ENCODE measurements at places on chromosomes 1 and 21.

DNA sequence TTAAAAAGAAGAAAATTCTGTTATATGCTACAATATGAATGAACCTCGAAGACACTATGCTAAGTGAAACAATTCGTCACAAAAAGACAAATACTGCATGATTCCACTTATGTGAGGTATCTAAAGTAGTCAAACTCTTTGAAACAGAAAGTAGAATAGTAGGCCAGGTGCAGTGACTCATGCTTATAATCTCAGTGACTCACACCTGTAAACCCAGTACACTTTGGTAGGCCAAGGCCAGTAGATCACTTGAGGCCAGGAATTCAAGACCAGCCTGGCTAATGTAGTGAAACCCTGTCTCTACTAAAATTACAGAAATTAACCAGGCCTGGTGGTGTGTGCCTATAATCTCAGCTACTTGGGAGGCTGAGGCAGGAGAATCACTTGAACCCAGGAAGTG lies 25.7 kb downstream of the EPHA10 start:
- DNase-seq, result no peak

GRCh38 chr1:60950224-60951063 lies 131.9 kb upstream of the NFIA start:
- DNase-seq, result no peak

DNA sequence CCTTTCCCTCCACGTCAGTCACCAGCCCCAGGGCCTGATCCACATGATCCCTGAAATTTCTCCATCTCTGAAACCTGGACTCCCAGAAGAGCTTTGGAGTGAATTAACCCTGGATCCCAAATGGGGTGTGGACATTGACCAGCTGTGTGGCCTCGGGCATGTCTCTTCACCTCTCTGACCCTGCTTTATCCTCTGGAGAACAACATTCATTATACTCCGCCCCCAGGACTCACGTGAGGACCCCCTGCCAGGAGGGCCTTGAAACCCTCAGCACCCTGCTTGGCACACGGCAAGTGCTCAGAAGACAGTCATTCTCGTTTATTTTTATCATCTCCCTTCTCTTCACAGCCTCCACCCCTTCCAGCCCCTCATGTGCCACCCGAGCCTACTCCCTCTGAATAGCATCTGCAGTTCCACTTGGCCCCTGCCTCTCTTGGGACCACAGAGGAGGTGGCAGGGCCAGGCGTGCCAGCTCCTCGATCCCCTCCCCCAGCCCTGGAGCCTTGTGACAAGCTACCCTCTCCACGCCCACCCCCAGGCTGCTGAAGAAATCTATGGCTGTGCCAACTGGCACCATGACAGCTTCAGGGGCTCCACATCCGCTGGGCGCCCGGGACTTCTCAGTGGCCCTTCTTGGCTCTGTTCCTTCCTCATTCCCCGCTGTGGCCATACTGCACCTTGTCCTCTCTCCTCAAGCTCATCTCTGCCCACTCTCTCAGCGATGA lies 18.0 kb downstream of the ADGRB2 start:
- no peak for DNase-seq

- DNase-seq, result no peak
Measured at GRCh38 chr1:217230412-217230811, 400.5 kb downstream of the GPATCH2 start.

- DNase-seq, result no peak
Measured at GRCh38 chr1:8870103-8870502, 8.4 kb downstream of the ENO1 start.

GRCh38 chr1:197736685-197737084 lies 38.6 kb downstream of the DENND1B start:
- DNase-seq, result no peak

DNA sequence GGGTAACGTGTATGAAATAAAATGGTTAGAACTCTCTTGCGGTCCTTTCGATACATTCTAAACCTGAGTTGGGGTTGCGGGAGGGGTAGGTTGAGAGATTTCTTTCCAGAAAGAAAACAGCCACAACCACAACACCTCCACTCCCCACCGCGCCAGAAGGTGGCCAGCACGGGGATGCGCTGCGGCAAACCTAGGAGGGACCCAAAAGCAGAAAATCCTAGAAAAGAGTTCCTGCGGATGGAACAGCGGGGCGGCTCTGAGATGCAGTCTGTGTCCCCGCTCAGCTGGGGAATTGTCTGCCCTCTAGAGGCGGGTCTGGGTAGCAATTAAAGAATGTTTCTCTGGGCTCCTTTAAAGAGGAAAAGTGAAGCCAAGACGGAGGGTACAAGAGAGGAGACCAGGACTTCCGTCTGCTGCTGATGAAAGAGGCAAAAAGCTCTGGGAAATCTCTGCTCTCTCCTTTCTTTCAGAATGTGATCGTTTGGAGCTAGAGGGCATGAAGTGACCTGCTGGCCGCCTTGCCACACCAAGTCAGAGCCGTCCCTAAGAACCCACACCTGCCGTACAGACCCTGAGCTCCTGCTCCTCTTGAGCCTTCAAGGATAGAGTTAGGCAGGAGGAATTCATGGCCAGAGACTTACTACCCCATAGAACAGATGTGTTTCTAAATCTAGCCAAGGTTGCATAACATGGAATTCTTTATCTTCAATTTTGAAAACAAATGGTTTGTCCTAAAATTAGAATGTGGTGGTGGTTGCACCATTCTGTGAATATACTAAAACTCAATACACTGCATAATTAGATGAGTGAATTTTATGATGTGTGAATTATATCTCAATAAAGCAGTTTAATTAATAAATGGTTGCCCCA lies 46.5 kb upstream of the COA6 start:
- DNase-seq, result peak; percentile 74

DNA sequence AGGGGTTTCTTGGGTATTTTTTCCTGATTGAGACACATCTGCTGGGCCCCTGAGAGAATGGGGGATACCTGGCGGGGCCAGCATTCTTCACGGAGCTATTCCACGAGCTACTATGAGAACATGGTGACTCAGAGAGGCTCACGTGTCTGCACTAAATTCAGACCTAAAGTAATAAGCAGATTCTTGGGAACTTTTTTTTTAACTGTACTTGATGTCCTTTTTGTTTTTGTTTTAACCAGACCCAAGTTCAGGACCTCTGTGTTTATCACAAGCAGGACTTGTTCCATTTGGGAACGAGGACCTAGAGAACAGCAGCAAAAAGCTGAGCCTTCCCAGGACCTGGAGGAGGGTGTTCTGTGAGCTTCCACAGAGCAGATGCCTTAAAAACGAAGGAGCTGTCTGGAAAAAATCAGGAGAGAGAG lies 44.0 kb downstream of the EVA1C start:
- DNase-seq, result no peak

DNA sequence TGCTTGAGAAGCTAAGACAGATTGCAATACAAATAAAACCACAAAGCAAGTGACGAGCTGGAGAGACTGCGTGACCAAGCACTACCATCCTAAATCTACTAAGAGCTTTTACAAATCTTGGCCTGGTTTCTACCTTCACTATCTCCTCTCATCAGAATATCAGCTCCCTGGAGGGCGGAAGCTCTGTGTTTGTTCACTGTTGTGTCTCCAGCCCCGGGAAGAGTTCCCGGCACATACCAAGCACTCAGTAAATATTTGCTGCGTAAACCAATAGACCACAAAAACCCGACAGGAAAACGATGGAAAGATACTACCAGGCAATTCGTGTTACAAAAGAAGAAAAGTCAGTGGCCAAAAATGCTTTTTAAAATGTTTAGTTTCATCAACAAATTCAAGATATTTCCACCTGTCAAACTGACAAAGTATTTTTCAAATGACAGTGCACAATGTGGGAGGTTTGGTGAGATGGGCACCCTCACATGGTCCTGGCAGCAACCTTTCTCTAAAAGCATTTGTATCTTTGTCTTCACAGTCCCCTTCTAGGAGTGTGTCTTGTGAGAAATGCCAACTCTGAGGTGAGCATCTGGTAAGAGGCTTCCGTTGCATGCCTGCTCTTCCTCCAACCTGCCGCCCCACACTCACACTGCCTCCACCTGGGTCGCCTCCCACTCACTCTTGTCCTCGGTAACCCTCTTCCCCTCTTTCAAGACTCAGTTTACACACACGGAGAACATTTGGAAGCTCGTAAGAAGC lies 34.7 kb downstream of the SLC1A7 start:
- DNase-seq, result no peak

DNA sequence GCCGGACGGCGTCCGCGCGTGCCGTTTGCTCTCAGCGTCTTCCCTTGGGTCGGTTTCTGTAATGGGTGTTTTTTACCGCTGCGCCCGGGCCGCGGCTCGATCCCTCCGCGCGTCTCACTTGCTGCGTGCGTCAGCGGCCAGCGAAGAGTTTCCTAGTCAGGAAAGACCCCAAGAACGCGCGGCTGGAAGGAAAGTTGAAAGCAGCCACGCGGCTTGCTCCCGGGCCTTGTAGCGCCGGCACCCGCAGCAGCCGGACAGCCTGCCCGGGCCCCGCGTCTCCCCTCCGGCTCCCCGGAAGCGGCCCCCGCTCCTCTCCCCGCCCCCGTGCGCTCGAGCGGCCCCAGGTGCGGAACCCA lies 159.8 kb downstream of the RUNX1 start:
- DNase-seq, result peak; percentile 41

- DNase-seq, result no peak
Measured at GRCh38 chr1:91129458-91129857, 107.6 kb upstream of the ZNF644 start.

DNA sequence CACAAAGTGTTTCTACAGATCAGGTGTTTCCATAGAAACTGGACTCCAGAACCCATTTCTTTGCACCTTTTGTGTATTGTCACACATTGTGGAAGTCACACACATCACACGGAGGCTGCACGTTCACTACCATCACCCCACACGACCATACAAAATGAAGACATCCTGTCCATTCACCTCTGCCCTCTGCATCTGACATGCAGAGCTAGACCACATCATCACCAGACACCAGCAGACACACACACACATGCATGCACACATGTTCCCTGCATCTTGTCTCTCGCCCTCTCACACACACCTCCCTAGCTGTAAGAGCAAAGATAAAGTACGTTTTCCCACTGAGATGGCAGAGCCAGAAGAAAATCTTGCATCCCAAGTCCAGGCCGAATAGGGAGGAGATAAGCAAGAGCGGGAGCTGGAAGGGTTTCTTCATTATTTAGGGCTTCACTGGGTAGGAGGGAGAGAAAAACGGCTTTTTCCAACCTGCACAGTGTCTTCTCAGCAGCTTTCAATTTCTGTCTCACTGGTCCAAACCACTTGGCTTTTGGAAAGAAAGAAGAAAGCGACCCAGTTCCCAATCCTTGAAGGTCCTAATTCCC lies 709 bp downstream of the PRELP start:
- no peak for DNase-seq

DNA sequence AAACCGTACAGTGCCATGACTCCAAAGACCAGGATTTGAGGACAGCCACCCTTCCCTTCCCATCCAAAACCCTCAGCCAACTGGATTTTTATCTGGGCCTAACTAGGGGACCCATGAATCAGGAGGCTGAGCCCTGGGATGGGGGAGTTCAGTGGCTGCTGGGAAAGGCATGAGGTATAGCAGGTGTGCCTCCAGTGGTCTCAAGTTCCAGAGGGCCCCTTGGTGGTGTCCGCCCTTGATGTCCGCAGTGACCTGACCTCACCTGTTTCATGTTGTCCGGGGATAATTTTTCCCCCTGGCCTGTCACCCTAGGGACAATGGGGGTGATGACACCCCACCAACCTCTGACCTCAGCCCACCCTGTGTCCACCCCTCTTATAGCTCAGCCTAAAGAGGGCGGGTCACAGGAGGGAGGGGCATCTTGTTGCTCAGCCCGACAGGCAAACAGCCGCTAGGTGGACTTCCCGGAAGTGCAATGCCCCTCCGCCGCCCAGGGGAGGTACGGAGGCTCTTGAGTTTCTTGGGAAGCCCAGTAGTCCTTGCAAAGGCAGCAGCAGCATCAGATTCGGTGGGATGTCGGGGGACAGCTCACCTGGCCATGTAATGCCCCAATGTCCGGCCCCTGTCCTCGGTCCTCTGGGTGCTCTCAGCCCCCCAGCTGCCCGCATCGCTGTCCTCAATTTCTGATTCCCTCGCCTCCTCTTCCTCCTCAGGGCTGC lies 13.8 kb upstream of the IL22RA1 start:
- no peak for DNase-seq

DNA sequence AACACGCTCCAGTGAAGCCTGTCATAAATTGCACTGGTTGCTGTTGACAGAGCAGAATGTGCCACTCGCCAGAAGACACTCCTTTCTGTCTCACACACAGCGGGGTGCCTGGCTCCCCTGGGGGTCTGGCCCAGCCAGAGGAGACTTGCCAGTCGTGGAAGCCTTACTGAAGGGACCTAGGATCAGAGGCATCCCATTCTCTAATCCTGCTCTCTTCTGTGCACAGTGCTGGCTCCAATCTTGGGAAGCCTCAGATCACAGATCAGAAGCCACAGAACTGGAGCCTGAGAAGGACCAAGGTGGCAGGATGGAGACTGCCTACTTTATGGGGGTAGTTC lies 1.4 kb downstream of the SLC9A1 start:
- DNase-seq, result no peak

DNA sequence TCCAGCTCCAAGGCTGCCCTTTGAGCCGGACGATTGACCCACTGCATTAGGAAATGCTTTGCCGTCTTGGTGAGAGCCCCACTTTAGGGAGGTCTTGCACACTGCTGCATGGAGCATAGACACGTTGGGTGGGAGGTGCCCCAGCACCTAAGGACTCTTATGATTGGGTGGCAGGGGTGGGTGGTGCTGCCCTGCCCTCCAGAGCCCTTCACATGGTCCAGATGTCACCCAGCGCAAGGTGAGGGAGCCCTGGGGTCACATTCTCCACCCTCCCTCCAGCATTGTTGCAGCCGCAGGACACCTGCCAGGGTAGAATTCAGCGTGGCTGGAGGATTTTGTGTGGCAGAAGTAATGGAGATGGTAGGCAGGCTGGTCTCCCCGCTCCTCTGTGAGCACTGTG lies 137.4 kb upstream of the COL6A1 start:
- DNase-seq, result no peak

- no peak for DNase-seq
Measured at GRCh38 chr1:109319114-109319513, 12.3 kb upstream of the MYBPHL start.

- DNase-seq, result no peak
Measured at GRCh38 chr1:15937706-15938168, 38.2 kb downstream of the ZBTB17 start.

GRCh38 chr1:163459539-163459938 lies 137.8 kb downstream of the NUF2 start:
- DNase-seq, result no peak

- no peak for DNase-seq
Measured at GRCh38 chr1:155984341-155984740, 6.0 kb upstream of the ARHGEF2 start.

DNA sequence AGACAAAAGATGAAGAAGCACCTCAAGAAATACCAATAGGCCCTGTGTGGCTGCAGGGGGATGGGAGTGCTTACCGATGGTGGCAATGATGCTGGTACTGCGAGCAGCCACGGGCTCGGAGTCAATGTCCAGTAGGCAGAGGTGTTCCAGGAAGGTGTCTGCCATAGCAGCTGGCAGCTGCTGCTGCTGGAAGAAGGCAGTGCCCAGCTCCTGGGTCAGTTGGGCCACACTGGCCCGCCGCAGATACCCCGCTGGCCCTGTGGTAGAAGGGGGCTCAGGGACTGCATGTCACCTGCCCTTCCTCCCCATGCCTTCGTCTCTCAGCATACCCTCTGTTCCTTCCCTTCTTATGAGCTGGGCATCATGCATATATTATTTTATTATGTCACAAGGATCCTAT lies 1.2 kb downstream of the PKLR start:
- no peak for DNase-seq

- no peak for DNase-seq
Measured at GRCh38 chr1:158147401-158147800, 33.3 kb upstream of the CD1D start.

GRCh38 chr1:33698361-33699035 lies 165.4 kb upstream of the HMGB4 start:
- DNase-seq, result no peak

Data from CD4-positive, alpha-beta T cell treated with Interleukin-15 for 4 hours (primary cell).